Femur (tissue), 1 donor: ENCODE measurements at places on chromosomes 11 and 22.

DNA sequence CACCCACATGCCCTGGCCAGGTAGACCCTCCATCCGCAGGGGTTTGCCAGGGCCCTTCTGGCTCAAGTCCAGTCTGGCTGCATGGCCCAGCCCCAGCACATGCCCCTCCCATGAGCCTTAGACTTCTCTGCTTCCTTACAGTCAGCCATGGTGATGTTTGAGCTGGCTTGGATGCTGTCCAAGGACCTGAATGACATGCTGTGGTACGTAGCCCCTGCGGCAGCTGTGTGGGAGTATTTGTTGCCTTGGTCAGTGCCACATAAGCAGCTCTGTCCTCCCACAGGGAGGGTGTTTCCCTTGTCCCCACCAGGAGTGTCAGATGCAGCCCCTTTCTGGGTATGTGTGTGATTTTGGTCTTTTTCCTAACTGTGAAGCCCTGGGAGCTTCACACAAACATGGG, 17.5 kb downstream of the CDC45 start:
- DNase-seq, result peak; percentile 70

DNA sequence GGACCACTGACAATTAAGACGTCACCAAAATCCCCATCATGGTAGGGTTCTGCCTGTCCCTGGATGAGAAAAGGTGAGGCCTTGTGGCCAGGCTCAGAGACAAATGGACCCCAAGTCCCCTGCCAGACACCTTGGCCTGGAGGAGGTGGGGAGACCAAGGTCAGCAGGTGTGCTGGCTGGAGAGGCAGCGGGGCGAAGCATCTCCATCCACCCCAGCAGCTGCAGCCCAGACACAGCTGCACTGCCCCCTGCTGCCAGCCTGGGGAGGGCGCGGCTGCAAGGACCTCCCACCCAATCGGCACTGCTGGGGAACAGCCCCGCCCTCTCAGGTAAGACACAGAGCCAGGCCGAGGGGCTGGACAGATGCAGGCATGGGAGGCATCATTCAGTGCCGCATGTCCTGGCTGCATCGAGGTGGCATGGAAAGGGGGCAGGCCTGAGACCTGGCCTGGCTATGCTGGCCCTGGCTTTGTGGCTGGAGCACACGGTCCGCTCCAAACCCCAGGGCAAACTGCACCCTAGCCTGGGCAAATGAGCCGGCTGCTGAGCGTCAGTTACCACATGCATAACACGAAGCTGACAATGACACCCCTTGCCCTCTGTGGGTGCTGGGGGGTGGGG, 12.2 kb upstream of the MFNG start:
- no peak for DNase-seq

GRCh38 chr11:119478711-119479285, 55.8 kb upstream of the THY1 start:
- DNase-seq, result peak; percentile 12

DNA sequence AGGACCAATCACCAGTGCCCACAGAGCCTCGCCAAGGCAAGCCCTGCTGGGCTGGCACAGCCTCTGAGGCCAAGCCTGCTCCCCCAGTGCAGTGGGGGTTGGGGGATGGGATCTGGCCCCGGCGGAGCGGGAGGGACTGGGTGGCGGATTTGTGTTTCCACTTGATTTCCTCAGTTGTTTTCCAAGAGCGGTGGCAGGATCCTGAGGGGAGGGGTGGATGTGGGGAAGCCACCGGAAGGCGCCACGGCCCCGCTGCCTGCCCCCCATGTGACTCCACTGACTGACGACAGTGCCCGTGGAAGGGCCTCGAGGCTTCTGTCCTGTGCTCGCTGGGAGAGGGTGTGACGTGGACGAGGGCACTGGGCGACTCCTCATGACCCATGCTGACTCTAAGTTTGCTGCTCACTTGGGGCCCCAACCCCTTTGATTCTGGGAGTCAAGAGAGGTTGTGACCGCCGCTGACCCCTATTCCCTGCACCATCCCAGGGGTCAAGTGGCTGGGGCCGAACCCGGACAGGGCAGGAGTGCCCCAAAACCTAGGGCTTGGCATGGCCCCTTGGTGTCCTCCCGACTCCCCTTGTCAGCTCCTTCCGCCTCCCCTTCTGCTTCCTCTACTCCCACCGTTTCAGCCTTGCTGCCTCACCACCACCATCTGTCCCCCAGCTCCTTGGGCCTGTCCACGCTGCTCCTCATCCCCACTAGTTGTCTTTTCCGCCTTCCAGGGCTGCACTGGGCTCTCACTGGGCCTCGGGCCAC, 23.5 kb upstream of the PICK1 start:
- no peak for DNase-seq

DNA sequence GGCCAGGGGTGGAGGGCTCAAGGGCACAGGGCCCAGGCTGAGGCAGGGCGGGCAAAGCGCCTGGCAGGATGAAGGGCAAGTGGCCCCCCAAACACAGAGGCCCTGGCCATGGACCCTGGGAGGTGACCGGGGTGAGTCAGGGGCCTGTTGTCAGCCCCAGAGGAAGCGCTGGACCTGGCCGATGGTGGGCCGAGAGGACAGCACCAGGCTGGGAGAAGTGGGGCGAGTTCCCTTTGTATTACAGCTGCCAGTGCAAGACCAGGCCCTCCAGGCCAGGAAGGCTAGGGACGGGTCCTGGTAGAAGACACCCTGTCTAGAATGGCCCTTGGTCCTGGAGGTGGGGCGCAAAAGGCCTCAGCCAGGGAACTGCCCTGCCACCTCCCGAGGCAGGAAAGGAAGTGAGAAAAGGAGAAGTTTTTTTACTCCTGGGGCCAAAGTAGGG, 12.8 kb downstream of the CXCR5 start:
- no peak for DNase-seq

- DNase-seq, result peak; percentile 56
Observed at GRCh38 chr11:111422494-111423249, 43.6 kb upstream of the POU2AF1 start.

GRCh38 chr22:21709688-21710087, 25.9 kb downstream of the YPEL1 start:
- no peak for DNase-seq

DNA sequence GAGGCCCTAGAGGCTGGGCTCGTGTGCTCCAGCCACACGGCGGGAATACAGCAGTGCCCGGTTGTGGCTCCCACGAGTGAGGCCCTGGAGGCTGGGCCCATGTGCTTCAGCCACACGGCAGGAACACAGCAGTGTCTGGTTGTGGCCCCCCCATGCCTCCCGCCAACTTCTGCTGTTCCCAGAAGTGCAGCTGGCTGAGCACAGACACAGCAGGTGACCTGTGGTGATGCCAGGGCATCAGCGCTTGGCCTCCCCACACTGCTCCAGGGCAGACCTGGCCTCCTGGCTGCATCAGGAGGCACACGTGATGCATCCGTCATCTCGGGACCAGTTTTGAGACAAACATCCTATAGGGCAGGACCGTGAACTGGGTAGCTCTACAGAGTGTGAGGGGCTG, 110.3 kb downstream of the KCNQ1OT1 start:
- peak; percentile 20 for DNase-seq

- no peak for DNase-seq
Observed at GRCh38 chr22:25849522-25849921, 107.5 kb downstream of the MYO18B start.

DNA sequence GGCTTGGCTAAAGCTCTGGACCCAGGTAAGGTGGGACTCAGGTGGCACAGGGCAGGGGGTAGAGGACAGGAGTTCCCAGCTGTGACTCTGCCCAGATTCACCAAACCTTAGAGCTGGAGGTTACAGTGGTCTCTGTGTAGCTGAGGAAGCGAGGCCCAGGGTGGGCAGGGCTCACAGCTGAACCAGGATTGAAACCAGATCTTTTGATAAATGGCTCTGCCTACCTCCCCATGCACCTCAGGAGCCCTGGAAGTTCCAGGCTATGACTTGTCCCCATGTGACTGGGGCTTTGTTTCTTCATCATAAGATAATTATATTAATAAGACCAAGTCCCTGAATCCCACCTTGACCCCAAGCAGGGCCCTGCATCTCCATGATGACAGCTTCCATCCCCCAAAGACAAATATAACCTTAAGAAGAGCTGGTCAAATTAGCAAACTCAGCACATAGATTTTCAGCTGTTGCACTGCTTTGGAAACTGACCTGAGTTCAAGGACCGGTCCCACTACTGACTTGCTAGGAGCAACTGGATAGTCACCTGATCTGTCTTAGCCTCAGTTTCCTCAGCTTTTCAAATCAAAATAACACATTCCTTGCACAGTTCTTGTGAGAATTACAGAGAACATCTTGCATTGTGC, 21.3 kb upstream of the TSKU start:
- DNase-seq, result no peak

- DNase-seq, result no peak
Observed at GRCh38 chr11:93193731-93194130, 4.1 kb downstream of the SLC36A4 start.

GRCh38 chr22:26977741-26978376, 320.5 kb downstream of the MIAT start:
- no peak for DNase-seq

- no peak for DNase-seq
Observed at GRCh38 chr22:34776817-34777216, 289.1 kb upstream of the ISX start.

DNA sequence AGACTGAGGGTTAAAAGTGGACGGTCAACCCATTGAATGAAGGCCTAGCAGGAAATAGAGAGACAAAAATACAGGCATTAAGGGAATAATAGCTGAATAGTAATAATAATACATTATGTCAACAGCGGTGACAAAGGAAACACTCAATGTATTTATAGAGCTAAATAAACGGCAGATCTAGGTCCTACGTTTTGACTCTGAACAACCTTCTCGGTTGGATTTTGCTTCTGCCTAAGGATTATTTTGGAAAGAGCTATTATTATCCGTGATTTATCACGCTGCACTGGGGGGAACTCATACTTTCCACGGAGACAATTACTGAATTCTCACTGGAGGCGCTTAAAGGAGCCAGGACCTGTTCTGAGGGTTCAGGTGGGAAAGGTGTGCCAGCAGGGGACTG, 118.2 kb upstream of the KIRREL3 start:
- DNase-seq, result no peak

DNA sequence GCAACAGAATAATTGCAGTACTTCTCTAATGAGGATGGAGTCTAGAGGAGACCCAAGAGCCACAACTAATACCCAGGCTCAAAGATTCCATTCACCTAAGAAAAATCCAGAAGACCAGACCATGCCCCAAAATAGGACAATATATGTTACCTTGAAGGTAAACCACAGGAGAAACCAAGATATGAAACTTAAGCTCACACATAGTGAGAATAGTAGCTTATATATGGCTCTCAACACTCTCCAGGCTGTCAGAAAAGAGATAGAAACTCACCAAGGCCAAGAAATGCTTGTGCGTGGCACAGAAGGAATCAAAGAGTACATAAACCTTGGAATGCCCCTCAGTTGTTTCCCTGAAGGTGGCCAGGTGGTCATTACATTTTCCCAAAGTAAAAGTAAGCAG, 9.1 kb downstream of the FAM111A start:
- DNase-seq, result no peak

GRCh38 chr22:32079130-32080089, 36.3 kb downstream of the SLC5A1 start:
- no peak for DNase-seq

- DNase-seq, result peak; percentile 7
Observed at GRCh38 chr11:44778195-44779100, 51.7 kb downstream of the TSPAN18 start.

DNA sequence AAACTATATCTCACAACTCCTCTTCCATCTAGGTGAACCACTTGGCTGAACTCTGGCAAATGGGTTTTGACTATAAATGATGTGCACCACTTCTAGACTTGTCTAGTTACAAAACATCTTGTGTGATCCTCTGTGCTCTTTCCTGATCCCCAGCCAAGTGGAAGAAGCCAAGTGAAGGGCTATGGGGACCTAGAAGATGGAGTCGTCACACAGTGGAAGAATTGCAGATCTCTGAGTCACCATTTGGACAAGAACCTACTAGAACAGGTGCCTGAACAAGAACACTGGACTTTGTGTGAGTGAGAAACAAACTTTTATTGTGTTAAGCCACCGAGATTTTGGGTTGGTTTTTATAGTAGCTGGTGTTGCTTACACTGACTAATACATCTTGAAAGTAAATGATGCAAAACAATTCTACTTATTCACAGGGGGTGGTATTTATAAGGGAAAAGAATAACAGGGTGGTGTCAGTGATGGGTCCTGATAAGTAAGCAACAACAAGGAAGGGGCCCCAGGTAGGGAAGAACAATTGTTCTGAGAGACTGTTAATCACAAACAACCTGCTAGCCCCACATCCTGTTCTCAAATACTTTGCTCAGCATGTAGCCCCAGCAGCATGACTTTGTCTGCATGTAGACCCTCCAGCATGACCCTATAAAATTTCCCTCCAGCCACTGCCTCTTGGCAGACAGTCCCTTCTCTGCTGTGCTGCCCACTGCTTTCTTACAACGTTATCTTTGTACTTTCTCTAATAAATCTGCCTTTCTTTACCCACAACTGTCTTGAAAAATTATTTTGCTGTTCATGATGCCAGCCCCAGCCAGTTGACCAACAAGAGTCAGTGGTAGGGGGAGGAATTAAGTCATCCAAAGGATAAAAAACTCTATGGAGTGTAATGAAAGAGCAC, 280.7 kb upstream of the PLET1 start:
- peak; percentile 52 for DNase-seq

DNA sequence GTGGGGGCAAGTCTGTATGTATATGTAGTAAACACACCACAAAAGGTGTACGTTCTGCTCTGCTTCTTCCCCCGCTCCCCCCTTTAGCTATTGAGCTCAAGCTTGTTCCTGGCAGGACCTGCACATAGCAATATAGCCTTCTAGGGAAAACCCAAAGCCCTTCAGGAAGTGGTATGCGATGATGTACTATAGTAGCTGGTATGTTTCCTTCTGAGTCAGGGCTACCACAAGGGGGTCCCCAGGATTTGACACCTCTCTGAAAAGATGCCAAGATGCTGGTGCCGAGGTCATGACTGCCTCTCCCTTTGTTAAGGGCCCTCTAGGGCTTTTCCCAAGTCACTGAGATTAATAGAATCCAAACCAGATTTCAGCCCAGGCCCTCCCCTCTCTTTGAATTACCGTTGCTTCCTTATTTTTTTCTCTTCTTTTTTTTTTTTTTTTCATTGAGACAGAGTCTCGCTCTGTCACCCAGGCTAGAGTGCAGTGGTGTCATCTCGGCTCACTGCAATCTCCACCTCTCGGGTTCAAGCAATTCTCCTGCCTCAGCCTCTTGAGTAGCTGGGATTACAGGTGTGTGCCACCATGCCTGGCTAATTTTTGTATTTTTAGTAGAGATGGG, 268.4 kb downstream of the ETS1 start:
- DNase-seq, result no peak

- no peak for DNase-seq
Observed at GRCh38 chr22:24027389-24027975, 16.4 kb downstream of the CABIN1 start.
